ENCODE measurements at places on chromosomes 3 and 15. TPM values are rescaled to one million over a fixed set of nuclear protein-coding genes. Genes with fewer than 3 reads are reported as not detected.

DNA sequence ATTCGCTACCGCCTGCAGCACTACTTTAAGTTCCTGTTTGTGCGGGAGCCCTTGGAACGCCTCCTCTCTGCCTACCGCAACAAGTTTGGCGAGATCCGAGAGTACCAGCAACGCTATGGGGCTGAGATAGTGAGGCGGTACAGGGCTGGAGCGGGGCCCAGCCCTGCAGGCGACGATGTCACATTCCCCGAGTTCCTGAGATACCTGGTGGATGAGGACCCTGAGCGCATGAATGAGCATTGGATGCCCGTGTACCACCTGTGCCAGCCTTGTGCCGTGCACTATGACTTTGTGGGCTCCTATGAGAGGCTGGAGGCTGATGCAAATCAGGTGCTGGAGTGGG, 995 bp downstream of the CHST14 start:
- DNase-seq, result peak; percentile 13

The FBN1 gene
- total RNA-seq, result 0.79 TPM

DNA sequence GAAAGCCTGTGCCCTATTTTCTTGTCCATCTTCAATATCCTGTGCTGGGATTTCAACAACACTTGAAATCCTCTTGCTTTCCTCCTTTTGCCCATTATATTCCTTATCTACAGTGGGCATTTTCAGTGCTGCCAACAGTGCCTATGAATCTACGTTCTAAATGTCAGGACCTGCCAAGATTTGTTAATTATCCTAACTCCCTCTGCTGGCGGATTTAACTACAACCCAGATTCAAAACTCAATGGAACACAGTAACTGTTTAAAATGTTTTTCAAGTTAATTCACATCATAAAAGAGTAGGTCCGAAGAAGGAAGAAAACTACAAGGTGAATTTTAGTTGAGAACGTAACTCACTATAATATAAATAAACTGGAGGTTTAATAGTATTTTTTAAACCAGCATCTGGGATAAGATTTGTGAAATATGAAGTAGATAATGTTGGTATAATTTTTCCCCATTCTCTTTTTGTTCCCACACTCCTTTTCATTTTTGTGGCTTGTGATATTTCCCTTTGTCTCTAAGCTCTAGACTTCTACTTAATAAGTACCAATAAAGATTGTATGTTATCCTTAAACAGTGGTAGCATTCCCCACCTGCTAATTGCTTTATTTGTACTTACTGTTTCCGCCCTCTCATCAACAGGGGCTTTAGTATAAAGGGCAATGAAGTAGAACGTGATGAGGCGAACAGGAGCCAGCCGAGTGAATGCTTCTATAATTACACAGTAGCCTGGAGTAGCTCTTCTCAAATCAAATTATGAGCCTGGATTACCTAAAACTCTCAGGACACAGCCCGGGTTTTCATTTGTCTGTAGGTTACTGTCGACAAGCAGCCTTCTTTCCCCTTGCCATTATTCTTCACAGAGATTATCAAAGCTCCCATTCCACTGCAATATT, 302.5 kb upstream of the ATP11B start:
- DNase-seq, result no peak

- DNase-seq, result no peak
Observed at GRCh38 chr3:99907959-99908544, 90.4 kb downstream of the CMSS1 start.

The ARHGAP11A gene
- 132 TPM for total RNA-seq

GRCh38 chr15:72727154-72727553, 41.1 kb downstream of the BBS4 start:
- DNase-seq, result no peak

GRCh38 chr3:178583963-178584575, 47.8 kb downstream of the KCNMB2 start:
- DNase-seq, result no peak

The TEX9 gene
- 2.6 TPM for total RNA-seq

DNA sequence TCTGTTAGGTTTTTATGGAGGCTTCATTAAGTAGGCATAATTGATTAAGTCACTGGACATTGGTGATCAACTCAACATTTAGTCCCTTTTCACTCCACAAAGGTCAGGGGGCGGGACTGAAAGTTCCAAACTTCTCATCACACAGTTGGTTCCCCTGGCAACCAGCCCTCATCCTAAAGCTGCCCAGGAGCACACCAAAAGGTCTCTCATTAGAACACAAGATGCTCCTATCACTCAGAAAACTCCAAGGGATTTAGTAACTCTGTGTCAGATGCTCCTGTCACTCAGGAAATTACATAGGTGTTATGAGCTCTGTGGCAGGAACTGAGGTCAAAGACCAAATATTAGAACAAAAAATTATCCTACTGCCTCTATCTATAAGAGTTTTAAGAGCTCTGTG, 321.5 kb downstream of the OTOL1 start:
- DNase-seq, result no peak

DNA sequence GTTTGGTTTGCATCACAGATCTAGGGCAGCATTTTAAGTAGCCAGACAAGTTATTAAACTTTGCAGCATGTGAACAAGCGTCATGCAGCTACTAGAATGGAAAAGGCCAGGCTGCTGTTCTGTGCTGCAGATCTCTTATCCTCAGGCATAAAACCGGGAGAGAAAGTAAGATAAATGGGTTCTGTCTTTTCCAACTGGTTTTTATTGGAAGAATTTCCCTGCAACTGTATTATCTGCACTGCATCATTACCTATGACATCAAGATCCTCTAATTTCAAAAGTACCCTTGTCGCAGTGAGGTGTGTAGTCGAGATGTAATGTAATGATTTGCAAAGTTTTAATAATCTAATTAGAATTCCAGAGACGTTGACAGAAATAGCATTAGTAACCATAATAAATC, 240.3 kb downstream of the FEZF2 start:
- DNase-seq, result no peak

DNA sequence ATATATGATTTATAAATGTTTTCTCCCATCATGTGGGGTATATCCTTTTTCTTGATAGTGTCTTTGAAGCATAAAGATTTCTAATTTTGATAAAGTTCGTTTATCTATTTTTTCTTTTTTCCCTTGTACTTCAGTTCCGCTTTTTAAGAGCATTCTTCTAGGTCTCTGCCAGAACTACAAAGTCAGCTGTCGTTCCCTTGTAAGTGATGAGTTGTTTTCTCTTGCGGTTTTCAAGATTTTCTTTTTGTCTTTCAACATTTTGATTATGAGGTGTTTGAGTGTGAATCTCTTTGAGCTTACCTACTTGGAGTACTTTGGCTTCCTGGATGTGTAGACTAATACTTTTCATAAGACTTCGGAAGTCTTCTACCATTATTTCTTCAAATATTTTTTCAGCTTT, 9.3 kb upstream of the PRICKLE2 start:
- no peak for DNase-seq

The DRD3 gene
- total RNA-seq, result not detected

GRCh38 chr3:156259896-156260295, 139.5 kb downstream of the KCNAB1 start:
- no peak for DNase-seq

- no peak for DNase-seq
Observed at GRCh38 chr15:40554161-40554525, 10.7 kb downstream of the CCDC32 start.

DNA sequence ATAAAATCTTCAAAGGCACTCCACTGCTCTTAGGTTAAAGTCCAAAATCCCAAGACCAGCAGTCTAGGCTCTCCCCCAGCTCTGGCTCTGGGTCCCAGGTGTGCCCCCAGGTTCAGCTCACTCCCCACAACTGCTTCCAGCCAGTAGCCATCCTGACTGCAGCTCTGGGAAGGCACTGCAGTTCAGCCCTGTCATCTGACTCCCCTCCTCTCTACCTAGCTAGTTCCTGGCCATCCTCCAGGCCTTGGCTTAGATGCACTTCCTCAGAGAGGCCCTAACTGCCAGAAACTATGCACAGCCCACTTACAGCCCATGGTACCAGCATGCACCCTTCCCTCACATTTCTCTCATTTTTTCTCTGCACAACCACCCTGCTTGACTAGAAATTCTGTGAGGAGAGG, 25.5 kb downstream of the TBC1D2B start:
- no peak for DNase-seq

The C3orf22 gene
- total RNA-seq, result not detected

The GOLGA6B gene
- 0.51 TPM for total RNA-seq

GRCh38 chr15:91099616-91099994, 452 bp upstream of the SV2B start:
- peak; percentile 34 for DNase-seq

DNA sequence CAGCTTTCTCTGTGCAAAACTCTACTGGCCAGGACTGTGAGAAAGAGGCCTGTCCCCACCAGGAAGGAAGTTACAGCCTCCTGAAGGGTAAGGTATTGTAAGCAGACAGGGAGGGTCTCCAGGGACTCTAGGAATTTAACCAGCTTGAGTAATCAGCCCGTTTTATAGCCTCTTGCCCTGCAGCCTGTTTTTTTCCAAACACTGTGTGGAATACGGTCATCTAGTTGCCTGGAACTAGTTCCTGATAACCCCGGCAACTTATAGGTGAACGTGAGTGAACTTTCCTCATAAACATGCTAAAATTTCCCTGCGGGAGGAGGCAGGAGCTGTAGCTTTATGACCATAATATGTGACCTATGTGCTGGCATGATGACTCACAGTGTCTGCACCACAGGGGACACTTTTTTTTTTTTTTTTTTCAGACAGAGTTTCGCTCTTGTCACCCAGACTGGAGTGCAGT, 60.1 kb upstream of the DAZL start:
- peak; percentile 17 for DNase-seq

The C3orf49 gene
- not detected for total RNA-seq

The SHC4 gene
- total RNA-seq, result 1.2 TPM

DNA sequence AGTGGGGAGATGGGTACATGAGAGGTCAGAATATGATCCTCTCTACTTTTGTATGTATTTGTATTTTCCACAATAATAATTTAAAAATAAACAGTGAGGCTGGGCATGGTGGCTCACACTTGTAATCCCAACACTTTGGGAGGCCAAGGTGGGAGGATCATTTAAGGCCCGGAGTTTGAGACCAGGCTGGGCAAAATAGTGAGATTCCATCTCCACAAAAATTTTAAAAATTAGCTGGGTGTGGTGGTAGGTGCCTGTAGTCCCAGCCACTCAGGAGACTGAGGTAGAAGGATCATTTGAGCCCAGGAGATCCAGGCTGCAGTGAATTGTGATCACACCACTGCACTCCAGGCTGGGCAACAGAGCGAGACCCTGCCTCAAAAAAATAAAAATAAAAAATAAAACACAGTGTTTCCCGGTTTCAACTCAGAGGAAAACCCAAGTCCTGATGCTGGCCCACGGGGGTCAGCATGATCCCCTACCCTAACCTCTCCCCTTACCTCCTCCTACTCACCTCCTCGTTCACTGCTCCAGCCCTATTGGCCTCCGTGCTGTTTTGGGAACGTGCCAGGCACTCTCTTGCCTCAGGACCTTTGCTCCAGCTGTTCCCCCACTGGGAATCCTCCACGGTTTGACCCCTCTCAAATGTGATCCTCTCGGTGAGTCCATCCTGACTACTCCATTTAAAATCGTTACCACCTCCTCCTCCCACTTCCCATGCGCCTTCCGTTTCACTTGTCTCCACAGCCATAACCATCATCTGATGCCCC, 2.9 kb upstream of the KLHL40 start:
- no peak for DNase-seq

DNA sequence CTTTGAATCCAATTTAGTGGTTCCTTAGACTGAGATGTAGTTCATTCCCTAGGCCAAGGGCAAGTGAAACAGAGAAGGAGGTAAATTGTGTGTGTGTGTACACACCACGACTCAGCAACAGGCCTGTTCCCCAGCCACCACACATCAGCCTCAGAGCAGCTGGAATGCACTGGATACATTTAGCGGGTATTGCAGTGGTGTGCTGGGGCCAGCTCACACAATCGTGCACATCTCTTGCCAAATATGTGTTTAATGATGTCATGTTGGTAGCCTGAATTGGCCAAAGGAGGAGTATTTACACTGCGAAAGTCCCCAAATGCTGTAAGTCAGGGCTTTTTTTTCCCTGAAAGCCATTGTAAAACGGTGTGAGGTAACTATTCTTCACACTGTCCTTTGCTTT, 82.3 kb downstream of the RBPMS2 start:
- DNase-seq, result no peak

DNA sequence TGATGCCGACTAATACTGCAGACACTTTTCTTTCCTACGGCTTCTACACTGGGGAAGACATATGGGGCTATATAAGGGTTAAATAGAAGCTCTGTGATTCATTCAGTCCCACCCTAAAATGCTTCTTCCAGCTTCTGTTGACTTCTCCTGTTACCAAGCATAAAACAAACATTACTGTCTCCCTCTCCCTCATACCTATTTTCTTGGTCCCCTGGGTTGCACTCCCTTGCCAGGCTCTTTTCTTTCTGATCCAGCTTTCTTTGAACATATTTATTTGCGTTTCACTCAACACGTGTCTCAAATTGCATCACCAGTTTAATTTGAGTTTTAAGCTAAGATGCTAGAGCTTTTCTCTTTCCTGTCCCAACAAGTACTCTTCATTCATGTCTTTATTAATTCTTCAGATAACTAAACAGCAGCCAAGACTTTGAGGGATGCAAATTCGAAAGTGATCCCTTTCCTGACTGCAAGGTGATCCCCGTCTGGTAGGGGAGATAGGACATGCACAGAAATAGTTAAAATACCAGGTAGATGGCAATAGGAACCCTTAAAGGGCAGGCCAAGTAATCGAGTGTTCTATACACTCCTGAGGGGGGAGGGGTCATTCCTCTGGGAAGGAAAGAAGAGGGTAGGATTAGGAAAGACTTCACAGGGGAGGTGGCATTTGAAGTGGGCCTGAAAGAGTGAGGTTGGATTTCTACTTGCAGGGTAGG, 198.6 kb upstream of the BCL6 start:
- no peak for DNase-seq

- no peak for DNase-seq
Observed at GRCh38 chr3:178028933-178029332, 507.3 kb upstream of the KCNMB2 start.

The SAMMSON gene
- total RNA-seq, result not detected

Measured in activated T-cell treated with anti-CD3 and anti-CD28 coated beads, Interleukin-2, amount 50 U/mL, for 72 hours (primary cell).